ENCODE measurements at places on chromosomes 2 and 18. TPM values are rescaled to one million over a fixed set of nuclear protein-coding genes. Genes with fewer than 3 reads are reported as not detected.

GRCh38 chr2:140988597-140988996, 1142.2 kb downstream of the LRP1B start:
- no peak for DNase-seq

DNA sequence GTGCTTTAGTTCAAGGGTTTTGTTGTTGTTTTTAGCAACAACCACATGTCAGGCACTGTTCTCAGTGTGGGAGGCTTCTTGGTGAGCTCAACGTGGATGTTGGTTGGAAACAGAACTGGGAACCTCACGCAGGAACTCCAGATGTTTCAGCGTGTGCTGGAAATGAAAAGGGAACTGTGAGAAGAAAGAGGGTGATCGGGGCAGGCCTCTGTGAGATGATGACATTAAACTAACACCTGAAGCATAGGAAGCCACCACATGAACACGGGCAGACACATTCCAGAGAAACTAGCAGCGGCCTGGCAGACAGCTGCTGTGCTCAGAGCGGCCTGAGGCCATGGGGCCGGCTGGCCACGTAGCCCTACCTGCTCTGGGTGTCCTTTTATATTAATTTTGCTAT, 66.4 kb downstream of the COA5 start:
- no peak for DNase-seq

C2orf81 gene
- polyA plus RNA-seq: 4.6 TPM

CXCR1 gene
- 0.16 TPM for polyA plus RNA-seq

RGPD4 gene
- polyA plus RNA-seq: 0.03 TPM

All from renal cortex interstitium (tissue), 15 donors.